ENCODE measurements at places on chromosomes 2 and 18.

- DNase-seq = no peak
Measured at GRCh38 chr2:113861740-113862139, 28.1 kb upstream of the ACTR3 start.

GRCh38 chr2:173164396-173164795 is 88.8 kb downstream of the MAP3K20 start:
- no peak for DNase-seq

DNA sequence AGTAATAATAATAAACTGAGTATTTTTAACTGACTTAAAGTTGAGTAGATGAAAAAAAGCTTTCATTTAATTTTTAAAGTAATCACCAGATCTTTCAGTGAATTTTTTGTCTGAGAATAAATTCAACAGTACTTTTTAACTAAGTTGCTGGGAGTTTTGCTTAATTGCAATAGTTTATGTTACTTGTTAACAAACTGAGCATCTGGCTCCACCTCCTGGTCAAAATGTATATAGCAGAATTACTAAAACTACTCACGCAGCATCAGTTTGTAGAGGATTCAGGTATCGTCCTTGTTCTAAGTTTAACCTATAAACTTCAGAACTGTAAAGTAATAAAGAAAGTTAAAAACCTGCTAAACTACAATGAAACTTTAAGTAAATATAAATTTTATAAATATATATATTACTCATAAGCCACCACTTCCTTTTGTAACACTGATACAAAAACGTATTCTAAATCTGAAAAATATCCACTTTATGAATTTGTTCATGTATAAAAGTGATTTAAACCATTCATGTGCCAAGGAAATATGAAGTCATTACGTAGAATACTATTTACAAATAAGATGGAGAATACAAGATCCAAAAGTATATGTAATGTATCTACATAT is 21.3 kb downstream of the NOL10 start:
- no peak for DNase-seq

GRCh38 chr2:44181648-44182047 is 13.0 kb downstream of the PPM1B start:
- no peak for DNase-seq

DNA sequence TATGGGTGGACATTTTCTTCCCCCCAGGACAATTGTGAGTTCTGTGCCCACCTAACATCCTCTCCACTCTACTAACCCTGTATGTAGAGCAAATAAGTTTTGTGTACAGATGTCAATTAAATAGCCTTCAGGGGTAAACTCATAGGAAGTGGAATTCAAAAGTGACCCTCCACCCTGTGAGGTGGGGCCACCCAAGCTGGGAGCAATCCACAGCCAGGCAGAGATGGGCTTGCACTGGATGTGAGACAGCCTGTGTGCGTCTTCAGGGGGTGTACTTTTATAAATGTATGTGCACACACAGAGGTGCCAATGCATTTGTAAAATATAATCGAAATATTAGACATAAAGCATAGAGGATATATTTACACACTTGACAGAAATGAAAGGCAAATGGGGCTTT is 33.1 kb upstream of the ATP6V1B1 start:
- DNase-seq = no peak

DNA sequence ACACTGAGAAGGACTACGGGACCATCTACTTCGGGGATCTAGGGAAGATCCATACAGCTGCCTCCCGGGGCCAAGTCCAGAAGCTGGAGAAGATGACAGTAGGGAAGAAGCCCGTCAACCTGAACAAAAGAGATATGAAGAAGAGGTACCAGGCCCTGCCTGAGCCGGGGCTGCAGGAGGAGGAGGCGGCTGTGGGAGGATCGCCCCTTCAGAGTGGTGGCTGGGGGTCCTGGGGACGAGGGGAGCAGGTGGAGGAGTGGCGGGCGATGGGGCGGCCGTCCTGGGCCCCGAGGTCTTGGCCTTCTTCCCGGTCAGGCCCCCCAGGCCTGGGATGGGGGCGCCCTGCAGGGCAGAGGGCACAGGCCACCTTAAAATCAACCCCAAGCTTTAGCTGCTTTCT is 524 bp downstream of the ANKRD30B start:
- DNase-seq = no peak
